Neuronal stem cell (in vitro differentiated cells): ENCODE measurements at places on chromosomes 2 and 18.

GRCh38 chr2:45119855-45120254 is 110.6 kb upstream of the SIX2 start:
- no peak for DNase-seq

DNA sequence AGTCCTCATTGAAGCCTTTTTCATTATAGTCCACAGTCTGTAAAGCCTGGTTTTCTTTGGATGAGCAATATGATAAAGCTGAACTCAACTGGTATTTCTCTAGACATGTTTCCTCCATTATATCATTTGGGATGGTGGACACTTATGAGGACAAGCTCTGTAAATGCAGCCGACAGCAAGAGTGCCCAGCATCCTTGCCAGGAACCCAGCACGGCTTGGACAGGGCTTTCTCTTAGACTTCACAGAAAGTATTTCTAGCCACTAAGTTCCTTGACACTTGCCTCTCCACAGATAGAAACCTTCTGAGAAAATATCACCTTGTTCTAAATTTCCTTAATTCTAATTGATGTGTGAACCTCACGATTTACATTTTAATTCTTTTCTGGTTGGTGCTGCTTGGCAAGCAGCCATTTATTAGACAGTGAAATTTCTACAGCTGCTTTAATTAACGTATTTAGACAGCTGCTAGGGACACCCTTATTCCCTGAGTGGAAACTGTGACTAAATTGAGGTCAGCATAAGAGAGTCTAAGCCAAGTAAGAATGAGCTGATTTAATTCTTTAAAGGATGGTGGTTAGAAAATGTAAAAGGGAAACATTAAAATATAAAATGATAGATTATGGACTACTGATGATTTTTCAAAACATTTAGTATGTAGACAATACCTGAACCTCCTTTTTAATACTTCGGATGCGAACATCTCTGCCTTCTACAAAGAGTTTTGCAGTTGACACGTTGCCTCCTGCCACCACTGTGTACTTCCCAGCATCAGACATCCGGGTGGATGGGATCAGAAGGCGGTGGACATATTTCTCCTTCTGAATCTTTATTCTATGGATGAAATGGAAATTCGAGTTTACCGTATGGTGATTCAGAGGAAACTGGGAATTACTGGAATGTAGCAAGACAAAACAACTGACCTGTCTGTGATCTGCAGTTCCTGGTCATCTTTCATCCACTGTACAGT is 39.8 kb downstream of the TTN start:
- DNase-seq: no peak

DNA sequence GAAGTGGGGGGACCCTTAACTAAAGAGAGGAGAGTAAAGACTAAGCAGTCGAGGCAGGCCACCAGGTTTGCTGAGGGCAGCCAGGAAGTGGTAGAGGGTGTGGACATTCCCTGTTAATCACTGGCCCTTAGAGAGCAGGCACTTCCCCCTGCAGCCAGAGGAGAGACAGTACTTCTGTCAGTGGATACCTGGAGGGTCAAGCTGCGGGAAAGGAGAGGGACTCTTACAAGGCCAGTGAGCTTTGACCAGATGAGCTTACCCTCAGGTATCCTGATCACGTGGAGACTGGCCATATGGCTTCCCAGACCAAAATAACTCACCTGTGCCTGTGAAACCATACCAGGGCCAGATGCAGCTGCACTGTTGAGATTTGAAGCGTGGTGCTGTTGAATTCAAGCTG is 28.6 kb downstream of the ITGA6 start:
- DNase-seq: no peak

GRCh38 chr2:74464406-74464805 is 776 bp downstream of the MOGS start:
- DNase-seq: no peak

GRCh38 chr2:225602205-225602604 is 202.7 kb downstream of the NYAP2 start:
- DNase-seq: no peak

DNA sequence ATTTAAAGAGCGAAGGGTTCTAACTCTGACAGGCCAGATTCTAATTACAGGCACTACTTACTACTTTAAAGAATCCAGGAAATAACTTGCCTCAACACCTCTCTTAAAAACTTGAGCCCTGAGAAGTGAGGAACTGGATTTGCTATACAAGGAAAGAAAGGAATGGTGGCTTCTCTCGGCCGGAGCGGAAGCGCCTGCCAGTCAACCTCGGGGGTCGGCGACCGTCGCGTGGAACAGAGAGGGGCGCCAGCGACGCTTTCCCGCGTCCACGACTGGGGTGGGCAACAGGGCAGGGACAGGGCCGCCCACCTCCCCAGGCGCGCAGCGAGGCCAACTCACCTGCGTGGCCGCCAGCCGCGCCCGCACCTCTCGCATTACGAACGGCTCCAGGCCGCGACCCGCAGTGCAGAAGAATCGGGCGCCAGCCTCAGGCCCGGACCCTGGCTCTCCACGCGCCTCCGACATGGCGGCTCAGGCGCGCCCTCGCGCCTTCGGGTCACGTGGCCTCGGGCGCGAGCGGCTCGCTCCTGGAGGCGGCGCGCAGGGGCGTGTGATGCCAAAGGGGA is at the start of gene THUMPD2:
TSS of gene THUMPD2 (minus strand) at position 484 of the 566 bp plus-strand sequence. CDS start at position 465, 19 bp downstream.
- peak; percentile 63 for DNase-seq

DNA sequence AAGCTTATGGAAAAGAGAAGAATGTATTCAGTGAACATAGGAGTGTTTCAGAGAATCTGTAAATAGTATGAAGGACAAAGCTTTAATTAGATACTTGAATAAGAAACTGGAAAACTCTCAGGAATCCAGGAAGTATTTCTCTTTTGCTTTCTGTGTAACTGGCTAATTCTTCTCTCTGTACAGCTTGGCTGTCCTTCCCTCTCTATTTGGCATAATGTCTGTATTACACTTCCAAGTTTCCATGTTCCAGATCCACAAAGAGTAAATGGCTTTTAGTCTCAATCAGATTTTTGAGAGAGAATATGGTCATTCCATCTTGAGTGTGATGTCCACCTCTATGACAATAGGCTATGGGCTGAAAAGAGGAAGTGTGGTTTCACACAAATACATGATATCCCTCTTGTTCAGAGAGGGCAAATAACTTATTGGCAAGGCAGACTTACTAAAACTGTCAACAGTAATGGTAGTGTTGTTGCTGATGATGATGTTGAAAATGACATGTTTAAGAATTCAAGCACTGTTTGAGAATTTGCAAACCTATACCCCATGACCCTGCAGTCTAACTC is 129.2 kb upstream of the ERBB4 start:
- DNase-seq: no peak

GRCh38 chr18:3245853-3246634 is 1.6 kb upstream of the MYL12A start:
- peak; percentile 69 for DNase-seq

GRCh38 chr18:4146797-4147196 is 308.3 kb downstream of the DLGAP1 start:
- no peak for DNase-seq

GRCh38 chr2:6948677-6949351 is 31.6 kb downstream of the RNF144A start:
- no peak for DNase-seq

DNA sequence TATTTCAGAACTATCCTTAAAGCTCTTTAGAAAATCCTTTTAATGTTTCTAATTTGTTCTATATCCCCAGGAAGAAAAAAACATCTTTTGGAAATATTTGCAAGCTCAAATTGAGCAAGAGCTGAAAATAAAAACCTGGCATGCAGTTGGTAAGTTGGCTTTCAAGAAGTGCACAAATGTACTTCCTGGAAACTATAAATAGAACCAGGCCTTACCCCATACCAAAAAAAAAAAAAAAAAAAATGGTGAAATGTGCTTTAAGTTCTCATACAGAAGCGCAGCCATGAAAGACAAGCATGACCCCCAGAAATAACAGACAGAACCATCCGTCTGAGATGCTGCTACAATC is 178.5 kb downstream of the HDAC4 start:
- DNase-seq: no peak

- DNase-seq: no peak
These were observed 276.6 kb downstream of the ZNF521 start for GRCh38 chr18:25075331-25075730.

- no peak for DNase-seq
These were observed 1.5 kb downstream of the MALL start for GRCh38 chr2:110113961-110114591.

DNA sequence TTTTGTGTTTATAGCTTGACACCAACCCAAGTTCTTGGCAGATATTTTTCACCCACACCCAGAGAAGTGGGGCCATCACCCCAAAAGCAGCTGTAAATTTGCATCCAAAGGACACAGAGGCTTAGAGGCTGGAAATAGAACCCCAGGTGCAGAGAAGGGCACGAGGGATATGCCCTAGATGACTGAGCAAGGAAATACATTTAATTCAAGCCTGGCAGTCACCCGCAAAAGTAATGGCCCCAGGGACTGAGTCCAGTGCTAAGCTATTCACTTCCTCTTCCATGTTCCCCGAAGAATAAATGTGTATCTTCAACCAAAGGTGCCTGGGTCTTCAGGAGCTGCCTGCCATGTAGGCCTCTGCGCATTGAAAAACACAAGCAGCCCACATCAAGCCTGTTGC is 14.0 kb upstream of the REG3G start:
- DNase-seq: no peak

- DNase-seq: no peak
These were observed 500.0 kb upstream of the SETBP1 start for GRCh38 chr18:44180683-44181082.

GRCh38 chr2:101253013-101253702 is 472 bp downstream of the CNOT11 start:
- no peak for DNase-seq

- DNase-seq: no peak
These were observed 60.7 kb downstream of the ADI1 start for GRCh38 chr2:3458396-3459184.

- DNase-seq: no peak
These were observed 70.8 kb upstream of the GATA6 start for GRCh38 chr18:22098563-22098989.

DNA sequence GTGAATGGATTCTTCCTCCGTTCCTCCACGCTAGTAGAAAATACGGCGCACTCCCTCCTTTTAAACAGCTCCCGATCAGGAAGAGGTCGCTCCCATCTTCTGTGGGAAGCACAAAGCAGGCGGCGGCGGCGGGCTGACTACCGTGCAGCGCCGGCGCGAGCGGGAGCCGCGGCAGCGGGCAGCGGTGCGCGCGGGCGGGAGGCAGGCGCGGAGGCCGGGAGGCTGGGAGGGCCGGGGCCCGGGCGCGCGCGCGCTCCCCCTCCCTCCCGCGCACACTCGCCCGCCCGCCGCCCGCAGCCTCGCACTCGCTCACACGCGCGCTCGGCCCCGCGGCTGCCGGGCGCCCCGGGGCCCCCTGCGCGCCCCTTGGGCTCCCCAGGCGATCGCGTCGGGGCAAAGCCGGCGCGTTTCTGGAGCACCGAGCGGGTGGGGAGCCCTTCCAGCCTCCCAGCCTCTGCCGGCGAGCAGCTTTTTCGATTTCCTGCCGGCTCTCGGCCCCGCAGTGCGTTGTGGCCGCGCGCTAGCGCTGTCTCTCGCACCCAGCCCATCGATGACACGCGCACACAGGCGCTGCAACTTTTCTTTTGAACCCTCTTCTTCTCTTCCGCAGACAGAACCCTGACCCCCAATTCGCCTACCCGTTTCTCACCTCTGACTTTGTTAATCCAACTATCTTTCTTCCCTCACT is at the start of gene SLC8A1:
TSS of gene SLC8A1 (minus strand) at position 173 of the 688 bp plus-strand sequence.
- peak; percentile 51 for DNase-seq

DNA sequence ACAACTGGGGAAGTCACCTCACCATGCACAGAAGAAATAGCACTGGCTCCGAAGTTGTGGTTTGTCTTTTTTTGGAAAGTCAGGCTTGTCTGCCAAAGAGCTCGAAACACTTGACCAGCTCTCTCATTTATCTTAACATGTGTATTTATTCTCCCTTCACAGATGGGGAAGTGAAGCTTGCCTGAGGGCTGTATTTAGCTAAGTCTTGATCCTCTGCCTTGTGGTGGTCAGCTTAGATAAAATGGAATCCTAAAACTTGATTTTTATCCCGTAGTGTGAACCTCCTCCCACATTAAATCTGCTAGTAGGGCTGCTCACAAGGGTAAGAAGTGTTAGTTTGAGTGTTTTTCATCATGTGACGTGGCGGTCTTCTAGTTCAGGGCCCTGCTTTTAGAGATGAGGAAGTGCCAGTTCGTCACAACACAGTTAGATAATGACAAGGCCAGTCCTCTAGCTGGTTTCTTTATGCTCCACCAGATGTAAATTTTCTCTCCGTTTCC is 89.7 kb downstream of the TMEM247 start:
- DNase-seq: no peak

DNA sequence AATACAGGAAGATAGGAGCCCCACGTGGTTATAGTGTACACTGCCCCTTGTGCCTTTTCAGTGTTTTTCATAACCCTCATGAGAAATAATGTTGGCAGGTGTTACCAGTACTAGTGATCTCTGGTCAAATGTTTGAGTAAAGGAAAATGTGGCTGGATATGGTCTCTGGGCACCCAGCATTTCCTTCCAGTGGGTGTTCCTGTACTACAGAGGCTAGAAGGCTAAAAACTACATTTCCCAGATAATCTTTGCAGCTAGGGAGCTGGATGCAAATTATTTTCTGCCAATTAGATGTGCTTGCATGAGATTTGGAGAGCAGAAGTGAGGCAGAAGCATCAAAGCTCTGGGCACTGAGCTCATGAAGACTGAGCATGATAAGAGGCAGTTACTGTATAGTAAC is 45.1 kb downstream of the KIAA2012 start:
- no peak for DNase-seq

DNA sequence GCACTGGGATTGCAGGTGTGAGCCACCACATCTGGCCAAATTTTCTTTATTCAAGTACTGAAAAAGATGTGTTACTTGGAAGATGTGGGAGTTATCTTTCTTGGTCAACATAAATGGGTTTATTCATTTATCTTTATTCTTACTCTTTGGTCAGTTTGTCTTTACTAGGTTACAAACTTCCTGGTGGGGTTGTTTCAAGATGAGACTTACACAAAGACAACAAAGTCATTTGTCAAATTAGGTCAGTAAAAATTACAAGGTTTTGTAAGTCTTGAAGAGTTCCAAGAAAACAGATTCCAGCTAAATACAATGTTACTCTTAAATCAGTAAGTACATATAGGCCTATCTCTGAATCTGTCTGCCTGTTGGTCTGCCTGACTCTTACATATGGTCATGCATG is 48.9 kb downstream of the DARS1 start:
- no peak for DNase-seq

GRCh38 chr2:127087791-127088495 is 19.0 kb downstream of the BIN1 start:
- DNase-seq: no peak

- no peak for DNase-seq
These were observed 164.0 kb upstream of the SIX3 start for GRCh38 chr2:44777537-44777936.
